ENCODE measurements at places on chromosomes 5 and 9.
A peak's percentile ranks its signal among the peaks of the same experiment; 100 is the strongest.

- DNase-seq: no peak
Observed at GRCh38 chr5:141511771-141512325, 23.0 kb downstream of the PCDHGC5 start.

DNA sequence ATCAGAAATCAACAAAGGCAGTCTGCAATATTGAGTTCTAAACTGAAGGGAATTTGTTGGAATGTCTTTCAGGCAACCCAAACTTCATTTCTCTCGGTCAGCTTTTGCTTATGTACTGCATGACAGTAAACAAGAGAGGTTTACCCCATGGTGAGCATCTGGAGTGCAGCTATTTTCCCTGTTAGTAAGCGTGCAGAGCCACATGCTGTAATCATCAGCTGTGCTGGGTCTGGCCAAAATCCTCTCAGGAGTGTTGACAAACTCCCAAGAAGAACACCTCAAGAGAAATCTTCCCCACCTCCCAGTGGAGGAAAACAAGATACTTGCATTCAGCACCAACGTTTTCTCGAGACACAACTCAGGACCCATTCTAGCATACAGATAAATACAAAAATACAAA lies 83.6 kb upstream of the ADAMTSL1 start:
- no peak for DNase-seq

GRCh38 chr5:147912011-147912410 lies 5.7 kb upstream of the C5orf46 start:
- no peak for DNase-seq

DNA sequence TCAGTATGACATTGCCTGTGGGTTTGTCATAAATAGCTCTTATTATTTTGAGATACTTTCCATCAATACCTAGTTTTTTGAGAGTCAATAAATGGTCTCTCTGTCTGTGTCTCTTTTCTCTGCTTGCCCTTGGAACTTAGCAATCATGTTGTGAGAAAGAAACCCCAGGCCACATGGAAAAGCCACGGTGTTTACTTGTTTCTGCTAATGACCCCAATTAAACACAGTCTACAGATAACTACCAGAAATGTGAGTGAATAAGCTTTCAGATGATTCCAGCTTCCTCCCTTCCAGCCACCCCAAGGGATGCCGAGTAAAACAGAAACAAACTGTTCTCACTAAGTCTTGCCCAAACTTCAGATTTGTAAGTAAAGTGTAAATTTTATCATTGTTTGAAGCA lies 584.9 kb downstream of the MAT2B start:
- no peak for DNase-seq

DNA sequence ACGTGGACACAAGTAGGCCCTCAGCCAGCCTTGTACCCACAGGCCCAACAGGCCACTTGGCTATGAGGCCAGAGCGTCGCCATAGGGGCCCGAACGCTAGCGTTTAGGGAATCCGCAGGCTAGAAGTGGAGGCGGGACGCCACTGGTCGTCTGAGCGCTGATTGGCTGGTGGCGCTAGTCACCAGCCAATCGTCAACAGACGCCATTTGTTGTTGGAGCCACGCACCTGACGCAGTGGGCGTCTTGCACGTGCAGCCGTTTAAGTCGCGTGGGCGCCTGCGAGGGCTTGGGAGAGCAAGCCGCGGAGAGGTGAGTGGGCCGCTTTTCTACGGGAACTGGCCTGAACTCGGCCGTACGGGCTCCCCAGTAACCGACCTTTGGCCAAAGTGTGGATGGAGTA lies at the start of gene DDX4:
TSS of gene DDX4 (plus strand) at position 269 of the 400 bp plus-strand sequence. CDS start 903 bp downstream, outside the sequence.
- no peak for DNase-seq

DNA sequence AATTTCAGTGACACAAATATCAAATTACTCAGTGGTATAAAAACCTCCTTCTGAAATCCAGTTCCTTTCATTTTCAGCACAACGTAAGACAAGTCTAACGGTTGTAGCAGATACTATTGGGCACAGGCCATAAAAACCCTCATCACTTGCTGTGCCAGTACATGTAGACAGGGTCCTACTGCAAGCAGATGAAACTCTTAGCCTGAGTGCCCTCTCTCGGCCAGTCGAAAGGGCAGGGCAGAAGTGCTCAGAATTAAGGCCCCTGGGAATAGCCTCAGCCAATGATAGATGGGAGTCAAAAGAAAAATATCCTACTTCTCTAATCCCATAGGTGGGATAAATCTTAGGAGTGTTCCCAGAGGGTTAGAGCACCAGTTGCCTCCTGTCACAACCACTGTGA lies 168.5 kb upstream of the FER start:
- no peak for DNase-seq

DNA sequence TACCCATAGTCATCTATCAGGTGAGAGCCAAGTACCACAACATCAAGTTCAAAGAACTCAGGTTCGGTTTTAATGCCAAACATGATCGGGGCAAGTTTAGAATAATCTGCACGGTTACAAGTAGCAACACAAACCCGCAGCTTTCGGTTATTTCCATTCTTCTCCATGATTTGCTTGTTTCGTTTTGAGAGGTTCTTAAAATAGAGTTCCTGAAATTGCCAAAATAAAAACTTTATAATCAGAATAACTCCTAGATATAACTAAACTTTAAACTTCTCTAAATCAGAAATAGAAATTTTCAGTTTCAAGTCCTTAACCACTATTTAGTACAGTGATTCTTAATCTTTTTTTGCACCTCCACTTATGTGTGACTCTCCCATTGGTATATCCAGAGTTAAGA lies 9.1 kb downstream of the GNE start:
- no peak for DNase-seq

DNA sequence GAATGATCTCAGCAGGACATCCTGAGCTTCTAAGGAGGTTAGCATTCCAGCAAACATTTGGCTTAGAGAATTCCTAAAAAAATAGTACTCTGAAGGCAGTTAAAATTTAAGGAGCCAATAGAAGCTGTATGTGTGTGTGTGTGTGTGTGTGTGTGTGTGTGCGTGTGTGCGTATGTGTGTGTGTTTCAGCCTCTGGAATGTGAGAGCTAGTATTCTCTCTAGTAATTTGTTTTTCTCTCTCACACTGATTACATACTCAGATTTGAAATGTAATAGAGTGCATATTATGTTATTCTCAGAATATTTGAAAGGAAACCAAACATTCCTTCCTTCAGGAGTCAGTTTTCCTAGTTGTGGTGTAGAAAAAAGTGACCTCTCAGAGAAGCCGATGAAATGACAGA lies 279.6 kb downstream of the TMEM38B start:
- DNase-seq: no peak

- no peak for DNase-seq
Observed at GRCh38 chr9:97918611-97919010, 3.7 kb downstream of the TRMO start.

DNA sequence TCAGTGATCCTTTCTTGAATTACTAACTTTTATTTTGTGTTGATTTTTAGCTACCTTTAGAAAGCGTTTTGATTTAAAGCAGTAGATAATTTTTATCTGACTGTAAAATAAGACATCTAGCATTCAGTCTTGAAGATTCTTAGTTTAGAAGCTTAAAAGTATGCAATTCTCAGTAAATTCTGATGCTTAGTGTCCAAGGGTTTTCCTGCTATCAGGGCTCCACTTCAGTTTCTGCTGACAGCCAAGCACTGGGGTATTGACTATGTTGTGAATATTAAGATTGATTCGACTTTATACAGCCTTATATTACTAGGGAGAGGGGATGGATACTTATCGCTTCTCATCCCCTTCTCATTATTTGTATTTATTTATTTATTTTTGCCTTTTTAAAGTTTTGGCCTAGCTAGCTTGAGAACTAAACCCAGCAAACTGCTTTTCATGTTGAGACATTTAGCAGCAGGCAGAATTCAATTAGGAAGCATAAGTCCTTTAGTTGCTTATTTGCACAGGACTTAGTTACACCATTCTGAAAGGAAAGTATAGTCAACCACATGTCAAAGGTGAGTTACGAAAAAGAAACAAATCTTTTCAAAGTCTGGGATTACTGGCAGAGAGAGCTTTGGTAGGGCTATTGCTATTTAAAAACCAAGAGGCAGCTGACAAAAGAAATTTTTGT lies 2.9 kb downstream of the PBX3 start:
- no peak for DNase-seq

DNA sequence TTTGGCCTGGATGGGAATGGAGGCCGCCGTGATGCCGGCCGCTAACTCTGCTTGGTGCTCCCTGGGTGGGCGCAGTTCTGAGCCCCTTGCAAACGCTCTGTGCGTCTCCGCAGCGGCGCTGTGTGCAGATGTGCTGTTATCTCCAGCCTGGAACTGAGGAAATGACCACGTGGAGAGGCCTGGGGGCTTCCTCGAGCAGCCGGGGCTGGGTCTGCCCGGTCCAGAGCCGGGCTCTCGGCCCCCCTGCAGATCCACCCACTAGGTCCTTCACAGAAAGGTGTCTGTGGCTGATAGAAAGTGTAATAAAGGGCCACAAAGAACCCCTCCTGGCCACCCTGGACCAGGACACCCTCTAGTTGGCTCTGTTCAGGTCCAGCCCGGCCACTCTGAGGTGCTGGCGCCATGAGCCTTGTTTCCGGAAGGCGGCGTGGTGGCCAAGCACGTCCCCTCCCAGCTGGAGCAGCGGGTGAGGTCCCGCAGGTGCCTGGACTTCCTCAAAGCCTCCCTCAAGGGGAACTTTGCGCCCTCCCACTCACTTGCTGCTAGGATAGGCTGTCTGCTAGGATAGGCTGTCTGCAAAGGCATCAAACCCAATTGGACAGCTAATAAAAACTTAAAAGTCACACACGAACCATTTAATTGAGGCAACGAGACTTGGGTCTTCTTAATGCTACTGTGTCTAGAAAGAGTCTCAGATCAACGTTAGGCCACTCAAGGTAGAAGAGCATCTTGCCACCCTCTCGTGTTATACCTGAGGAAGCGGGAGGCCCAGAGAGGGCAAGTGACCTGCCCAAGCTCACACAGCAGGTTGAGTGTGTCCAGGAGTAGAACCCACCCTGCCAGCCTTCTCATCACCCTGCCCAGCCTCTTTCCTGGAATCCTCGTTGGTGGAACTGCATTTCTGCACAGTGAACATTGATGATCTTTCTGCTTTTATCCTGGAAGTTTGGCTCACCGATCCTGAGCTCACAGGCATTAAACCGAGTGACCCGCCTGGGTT lies 109.3 kb upstream of the FCN2 start:
- no peak for DNase-seq

GRCh38 chr9:126589349-126589748 lies 24.4 kb upstream of the LMX1B start:
- no peak for DNase-seq

DNA sequence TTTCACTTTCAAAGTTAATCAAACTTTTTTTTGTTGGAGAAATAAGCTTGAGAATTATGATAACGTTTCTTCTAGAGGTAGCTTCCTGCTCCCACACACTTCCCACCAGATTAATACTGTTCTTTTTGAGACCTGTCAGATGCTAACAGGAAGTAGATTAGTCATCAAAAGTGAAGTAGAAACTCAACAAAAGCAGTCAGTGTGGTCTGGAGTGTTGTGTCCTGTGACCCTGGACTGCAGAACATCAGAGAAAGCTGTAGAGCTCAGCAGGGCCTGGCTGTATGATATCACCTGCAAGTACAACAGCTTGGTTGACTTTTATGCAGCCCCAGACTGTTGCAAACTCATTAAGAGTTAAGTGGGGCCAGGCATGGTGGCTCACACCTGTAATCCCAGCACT lies 495.7 kb upstream of the CYLC2 start:
- no peak for DNase-seq

DNA sequence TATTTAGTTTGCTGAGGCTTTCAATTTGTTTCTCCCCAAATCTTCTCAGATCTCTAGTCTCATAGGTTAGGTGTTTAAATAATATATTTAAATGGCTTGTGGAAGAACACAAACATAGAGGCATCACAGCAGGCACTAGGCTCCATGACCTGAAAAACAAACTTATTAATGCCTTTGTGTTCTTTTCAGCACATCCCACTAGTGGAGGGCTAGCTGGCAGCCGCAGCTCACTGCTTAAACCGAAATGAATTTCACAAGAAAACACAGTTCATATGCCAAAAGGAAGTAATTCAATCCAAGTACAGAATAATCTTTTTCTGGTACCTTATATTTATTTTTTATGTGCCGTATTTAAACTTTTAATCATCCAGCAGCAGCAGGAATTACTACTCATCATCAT lies 382.5 kb downstream of the PLK2 start:
- DNase-seq: no peak

- peak; percentile 33 for DNase-seq
Observed at GRCh38 chr9:32378496-32378895, 5.9 kb upstream of the ACO1 start.

- DNase-seq: no peak
Observed at GRCh38 chr5:50905996-50906570, 239.6 kb downstream of the PARP8 start.

GRCh38 chr5:150517272-150518152 lies 9.6 kb downstream of the NDST1 start:
- no peak for DNase-seq

- no peak for DNase-seq
Observed at GRCh38 chr5:111997308-111997707, 240.3 kb upstream of the NREP start.

DNA sequence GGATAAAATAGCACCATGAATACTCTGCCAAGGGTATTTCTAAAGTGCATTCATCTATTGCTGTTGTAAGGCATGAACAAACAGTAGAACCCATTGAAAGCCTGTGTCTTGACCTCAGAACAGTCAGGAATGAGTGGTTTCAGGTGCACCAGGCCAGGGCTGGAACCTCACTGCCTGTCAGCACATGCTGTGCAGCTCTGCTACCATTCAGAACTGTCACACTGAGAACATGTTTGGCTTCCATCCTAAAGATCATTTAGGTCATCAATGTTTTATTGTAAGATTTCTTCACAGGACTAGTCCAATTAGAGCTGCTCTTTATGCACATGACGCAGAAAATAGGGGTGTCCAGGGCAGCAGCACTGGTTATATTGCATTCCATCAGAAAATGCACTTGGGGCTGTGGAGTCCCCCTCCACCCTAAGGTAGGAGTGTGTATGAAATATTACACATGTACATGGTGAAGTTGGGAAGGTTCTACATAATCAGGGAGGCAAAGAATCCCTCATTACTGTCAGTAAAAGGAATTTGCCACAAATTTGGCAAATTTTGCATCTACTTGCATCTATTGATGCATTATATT lies 408.0 kb downstream of the CTNND2 start:
- no peak for DNase-seq

GRCh38 chr5:43855452-43855851 lies 252.5 kb downstream of the NNT start:
- DNase-seq: no peak
